ENCODE measurements at places on chromosomes 13 and 19.

GRCh38 chr19:38076337-38076736 is 147.7 kb downstream of the DPF1 start:
- DNase-seq = no peak

DNA sequence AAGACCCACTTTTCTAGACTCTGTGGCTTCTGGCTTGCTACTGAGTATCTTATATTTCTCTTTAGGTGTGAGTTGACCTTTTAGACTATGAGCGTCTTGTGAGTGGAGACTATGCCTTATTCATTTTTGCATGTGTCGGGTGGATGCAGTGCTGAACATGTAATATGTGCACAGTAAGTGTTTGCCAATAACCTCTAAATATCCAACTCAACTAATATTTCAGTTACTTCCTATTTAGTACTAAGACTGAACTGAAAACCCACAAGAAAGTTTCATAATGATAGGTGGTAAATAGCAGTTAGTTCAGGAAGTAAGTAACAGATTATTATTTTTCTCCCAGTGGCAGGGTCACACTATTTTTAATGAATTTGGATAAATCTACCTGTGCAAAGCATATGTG is 269.3 kb downstream of the KCNRG start:
- peak; percentile 73 for DNase-seq

DNA sequence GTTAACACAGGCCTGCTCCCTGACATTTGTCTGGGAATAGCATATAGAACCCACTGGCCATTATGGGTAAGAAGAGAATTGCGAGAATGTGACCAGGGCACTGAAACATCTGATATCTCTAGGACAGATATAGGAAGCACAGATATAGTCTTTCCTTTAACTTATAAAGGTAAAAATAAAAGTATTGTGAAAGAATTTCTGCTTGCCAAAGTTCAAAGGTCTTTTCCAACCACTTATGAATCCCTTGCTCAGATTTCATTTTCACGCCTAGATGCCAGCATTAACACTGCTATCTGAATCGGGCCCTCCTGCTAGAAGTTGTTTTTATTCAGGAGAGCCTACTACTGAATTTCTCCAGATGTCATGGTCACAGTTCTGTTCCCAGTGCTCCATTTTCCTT is 27.7 kb downstream of the BBC3 start:
- DNase-seq = no peak

GRCh38 chr19:12801466-12802266 is at the start of the genes PRDX2 and THSD8:
Gene PRDX2 (minus strand): TSS chr19:12801800. CDS start chr19:12801261, 539 bp downstream.
Gene THSD8 (plus strand): TSS chr19:12802069. CDS start chr19:12802072, 3 bp downstream.
- DNase-seq = no peak

DNA sequence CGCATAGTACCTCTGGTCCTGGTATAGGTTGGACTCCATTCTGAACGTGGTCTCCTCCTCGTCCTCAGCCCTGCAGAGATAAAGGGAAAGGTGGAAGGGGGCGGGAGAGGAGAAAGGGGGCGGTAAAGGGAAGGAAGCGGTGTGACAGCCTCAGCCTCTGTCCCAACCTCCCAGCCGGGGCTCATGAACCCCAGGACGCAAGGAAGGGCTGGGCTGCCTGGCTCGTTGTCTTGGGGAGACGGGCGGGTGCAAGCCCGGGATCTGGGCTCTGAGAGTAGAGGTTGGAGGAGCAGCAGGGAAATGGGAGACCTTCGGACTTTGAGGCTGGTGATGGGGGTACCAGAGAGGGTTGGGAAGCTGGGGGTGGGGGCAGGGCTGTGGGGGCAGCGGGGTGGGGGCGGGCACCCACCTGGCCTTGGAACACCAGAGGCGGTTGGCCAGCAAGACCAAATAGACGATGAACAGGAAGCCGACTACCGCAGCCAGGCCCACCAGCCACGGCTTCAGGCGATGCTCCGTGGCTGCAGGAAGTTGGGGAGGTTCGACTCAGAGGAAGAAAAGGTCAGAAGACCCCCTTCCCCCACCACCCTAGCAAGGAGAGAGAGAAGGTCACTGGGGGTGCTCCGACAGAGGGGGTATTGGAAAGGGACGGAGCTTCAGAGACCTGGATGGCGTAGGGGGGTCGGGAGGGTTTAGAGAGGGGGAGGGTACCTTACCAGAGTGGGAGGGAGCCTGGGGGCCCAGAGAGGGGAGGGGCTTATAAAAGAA is 1.7 kb downstream of the SMIM24 start:
- no peak for DNase-seq

GRCh38 chr13:21757763-21758162 is 86.9 kb downstream of the FGF9 start:
- no peak for DNase-seq

DNA sequence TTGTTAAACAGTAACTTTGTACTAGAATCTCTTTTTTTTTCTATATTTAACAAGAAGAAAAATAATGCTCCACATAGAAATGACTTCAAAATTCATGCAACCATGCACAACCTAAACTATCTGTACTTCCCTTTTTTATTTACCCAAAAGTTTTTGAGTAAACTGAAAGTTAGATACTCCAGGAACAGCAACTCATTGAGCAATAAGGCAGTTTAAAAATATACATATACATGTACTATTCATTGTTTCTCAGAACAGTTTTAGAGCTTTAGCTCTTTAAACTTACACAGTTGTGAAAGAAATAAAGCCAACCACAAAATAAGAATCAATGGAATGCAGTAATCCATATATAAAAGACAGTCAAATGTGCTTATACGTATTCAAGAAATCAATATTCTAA is 39.2 kb downstream of the MTMR6 start:
- DNase-seq = peak; percentile 71

- no peak for DNase-seq
Measured at GRCh38 chr13:57582032-57582431, 49.5 kb upstream of the PCDH17 start.

- DNase-seq = no peak
Measured at GRCh38 chr13:45436953-45437352, 18.8 kb upstream of the SLC25A30 start.

- no peak for DNase-seq
Measured at GRCh38 chr13:112183532-112184090, 116.7 kb downstream of the SOX1 start.

- no peak for DNase-seq
Measured at GRCh38 chr19:20926796-20927195, 3.7 kb downstream of the ZNF85 start.

- no peak for DNase-seq
Measured at GRCh38 chr19:56751078-56751489, 79.5 kb upstream of the ZNF835 start.

DNA sequence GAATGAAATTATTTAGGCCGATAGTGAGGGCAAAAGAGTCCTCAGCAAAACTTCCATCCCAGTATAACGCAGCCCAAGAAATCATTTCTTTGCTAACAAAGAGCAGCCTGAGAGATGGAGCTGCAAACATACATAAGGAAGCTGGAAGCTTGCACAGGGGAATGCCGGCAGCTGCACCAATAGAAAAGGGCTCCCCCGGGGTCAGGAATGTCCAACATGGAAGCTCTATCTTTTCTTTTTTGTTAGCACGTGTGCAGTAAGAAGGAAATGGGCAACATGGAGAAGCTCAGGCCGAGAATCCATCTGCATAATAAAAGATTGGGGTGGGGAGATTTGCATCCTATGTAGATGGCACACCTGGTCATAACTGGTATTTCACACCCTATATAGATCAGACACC is 1363.5 kb upstream of the PCDH20 start:
- DNase-seq = no peak

- no peak for DNase-seq
Measured at GRCh38 chr19:33086955-33087354, 6.0 kb downstream of the GPATCH1 start.

GRCh38 chr13:105579821-105580710 is 955.4 kb downstream of the EFNB2 start:
- no peak for DNase-seq

- DNase-seq = no peak
Measured at GRCh38 chr13:48029859-48030258, 7.7 kb upstream of the NUDT15 start.

DNA sequence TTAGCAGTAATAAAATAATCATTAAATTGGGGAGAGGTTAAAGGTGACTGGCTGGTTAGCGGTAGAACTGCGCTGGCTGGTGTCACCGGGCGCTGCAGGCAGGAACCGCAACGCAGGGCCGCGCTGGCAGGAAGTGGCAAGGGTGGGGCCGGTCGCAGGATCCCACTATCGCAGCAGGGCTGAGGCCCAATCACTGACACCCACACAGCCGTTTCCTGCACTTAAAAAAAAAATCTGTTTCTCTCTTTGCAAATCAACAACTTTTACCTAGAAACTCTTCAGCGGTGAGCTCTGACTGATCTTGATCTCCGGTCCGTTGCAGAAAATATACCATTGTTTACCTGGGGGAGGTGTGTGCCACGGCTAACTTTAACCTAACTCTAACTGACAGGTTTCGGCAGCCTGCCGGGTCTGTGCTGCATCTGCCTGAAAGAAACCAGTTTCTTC is 46.9 kb downstream of the KLF2 start:
- peak; percentile 47 for DNase-seq

- DNase-seq = peak; percentile 76
Measured at GRCh38 chr13:20570517-20570916, 3.6 kb downstream of the IFT88 start.

Measured in inflammatory macrophage treated with lipopolysaccharide for 1 hour (primary cell).